GM04503 (cell line): ENCODE measurements at places on chromosomes 5 and 9.

DNA sequence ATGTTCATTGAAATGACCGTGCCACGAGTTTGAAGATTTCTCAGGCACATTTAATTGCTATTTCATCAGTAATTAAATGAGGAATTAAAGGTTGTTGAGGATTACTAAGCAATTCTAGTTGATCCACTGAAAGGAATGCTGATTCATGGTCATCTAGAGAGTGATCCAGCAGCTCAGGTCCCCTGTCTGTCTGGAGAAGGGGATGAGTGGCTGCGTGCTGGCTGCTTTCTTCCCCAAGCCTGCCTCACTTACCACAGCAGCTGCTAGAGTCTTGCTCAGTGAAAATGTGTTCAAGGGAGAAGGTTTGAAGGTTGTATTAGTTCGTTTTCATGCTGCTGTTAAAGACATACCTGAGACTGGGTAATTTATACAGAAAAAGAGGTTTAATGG, 7.8 kb upstream of the TGFBI start:
- DNase-seq = no peak

GRCh38 chr5:155013526-155013925, at the start of gene KIF4B:
TSS of gene KIF4B (plus strand) at chr5:155013755. CDS start at chr5:155013860, 105 bp downstream.
- DNase-seq = no peak

DNA sequence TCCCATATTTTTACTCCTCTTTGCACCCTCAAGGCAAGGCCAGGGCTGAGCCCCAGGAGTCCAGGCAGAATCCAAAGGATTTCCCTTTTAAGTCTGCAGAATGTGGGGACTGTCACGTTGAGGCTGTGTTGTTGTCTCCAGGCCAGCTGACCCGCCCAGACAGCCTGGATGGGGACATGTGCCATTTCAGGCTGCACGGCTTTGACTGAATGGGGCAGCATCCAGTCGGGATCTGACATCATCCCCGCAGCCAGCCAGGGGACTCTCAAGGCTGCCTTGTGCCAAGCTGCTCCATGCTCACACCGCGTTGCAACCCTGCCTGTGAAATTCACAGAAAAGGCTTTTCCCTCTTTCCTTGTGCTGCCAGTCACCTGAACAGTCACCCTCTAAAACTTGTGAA, 2.2 kb upstream of the ZNF366 start:
- DNase-seq = no peak

DNA sequence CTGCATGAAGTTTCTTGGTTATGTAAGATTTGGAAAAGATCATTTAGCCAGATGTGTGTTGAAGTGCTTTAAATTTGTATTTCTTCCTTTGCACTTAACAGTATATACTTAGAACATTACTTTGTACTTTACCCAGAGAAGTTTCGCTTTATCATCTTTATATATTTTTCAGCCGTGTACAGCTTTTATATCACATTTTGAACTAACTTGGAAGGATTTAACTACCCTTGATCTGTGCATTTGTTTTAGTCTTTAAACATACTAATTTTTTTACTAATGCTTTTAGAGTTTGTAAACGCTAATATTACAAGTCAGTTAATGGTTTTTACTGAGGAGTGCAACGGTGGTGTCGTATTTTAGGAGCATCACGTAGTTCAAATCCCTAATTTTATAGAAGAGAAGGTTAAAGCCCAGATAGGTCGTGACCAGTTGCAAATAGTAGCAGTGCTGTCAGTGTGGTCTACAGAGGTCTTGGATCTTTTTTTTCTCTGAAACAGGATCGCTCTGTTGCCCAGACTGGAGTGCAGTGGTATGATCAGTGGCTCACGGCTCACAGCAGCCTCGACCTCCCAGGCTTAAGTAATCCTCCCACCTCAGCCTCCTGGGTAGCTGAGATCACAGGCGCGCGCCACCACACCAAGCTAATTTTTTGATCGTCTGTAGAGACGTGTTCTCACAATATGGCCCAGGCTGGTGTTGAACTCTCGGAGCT, 2.0 kb downstream of the MATR3 start:
- no peak for DNase-seq

GRCh38 chr5:160643616-160644240, 208.3 kb downstream of the ATP10B start:
- DNase-seq = no peak

DNA sequence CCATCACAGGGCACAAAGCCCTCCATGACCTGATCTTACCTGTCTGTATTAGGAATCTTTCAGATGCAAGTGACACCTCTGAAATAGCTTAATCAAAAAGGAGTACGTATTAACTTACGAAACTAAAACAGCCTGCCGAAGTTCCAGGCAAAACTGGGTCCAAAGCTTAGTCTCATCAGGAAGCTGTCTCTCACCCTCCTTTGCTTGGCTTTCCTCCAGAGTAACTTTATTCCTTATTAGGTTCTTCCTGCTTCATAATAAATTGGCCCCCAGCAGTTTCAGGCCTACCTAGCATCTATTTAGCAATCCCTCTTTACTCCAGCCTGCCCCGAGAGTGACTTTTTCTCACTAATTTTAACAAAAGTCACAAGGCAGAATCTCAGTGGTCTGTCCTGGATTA, 58.4 kb upstream of the STK32A start:
- no peak for DNase-seq

- no peak for DNase-seq
Observed at GRCh38 chr5:91495699-91496098, 112.6 kb upstream of the ARRDC3 start.

- DNase-seq = no peak
Observed at GRCh38 chr5:8726383-8727036, 819.4 kb downstream of the SEMA5A start.

DNA sequence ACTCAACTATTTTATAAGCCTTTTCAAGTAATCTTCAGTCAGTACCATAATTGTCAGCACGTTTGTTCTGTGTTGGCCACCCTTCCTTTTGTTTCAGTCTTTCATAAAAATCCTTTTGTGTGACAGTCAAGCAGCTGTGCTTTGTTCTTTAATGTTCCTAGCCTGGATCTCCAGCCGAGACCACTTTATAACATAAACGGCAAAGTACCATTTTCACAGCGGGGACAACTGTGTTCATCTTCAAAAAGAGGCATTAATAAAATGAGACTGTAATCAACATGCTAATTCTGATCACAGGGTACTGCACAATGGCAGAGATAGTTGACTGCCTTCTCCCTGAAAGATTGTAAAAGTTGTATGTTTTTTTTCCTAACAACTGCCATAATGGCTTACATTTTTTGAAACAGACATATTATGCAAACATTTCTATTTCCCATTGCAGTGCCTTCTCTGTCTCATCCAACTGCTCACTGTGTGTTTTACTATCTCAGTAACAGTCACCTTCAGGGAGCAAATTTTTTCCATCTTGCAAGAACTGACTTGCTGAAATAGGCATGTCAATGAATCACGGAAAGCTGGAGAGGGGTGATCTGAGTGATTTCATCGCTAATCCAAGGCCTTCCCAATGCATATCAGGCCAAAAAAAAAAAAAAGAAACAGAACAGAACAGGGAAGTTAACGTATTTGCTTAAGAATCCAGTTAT, 828.5 kb upstream of the DMAC1 start:
- DNase-seq = no peak

DNA sequence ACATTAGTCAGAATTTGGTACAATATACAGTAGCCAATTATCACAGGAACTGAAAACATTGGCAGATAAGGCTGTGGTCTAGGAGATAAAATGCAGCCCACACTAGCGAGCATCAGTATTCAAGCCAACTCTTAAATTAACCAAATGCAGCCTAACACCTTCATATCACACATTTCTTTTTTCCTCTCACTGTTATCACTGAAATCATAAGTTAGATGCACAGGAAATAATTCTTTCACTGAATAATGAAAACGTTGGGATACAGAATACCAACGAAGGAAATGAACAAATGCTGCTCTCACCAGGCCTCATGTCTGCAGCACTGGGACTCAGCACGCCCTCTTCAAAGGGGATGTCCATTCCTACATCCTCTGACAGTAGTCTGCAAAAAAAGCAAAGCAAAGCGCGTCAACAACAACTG, 109.1 kb upstream of the PCA3 start:
- DNase-seq = no peak

DNA sequence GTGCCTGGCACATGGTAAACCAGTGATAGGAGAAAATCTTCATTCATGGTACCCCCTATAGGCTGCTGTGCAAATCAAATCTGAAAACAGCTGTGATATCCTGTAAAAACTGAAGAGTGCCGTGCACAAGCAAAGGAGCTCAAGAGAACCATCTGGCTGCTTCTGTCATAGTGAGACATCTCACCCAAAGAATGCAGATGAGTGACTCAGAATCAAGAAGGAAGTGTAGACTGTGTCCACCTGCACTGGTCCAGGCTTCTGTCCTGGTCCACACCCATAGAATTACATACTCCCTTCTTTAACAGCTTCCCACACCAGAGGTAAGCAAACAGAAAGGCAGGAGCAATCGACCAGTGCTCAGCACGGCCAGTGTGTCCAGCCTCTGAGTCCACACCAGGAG, 195.9 kb downstream of the ASTN2 start:
- DNase-seq = no peak

DNA sequence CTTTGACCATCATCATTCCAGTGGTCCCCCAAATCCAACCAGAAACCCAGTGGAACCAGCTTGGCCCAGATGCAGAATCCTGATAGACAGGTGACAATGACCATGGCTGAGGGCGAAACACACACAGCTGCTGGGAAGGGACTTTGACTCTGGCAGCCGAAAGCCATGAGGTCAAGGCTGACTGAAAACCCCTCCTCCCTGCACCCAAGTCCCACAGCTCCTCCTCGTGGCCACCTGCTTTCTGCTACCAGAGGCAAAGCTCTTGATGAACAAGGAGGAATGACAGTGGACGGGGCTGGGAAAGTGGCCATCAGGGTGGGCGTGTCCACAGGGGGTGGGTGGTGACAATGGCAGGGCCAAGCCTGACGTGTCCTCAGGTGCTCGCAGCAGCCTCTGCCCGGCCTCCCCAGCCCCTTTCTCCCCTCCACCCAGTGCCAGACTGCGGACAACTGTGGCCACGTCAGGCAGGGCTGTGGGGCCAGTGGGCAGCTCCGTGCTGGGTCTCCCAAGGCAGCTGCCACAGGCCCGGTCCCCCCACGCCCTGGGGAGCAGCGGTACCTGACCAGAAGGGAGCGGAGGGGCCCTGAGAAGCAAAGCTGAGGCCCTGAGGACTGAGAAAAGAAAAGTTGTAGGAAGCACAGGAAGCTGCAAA, 30.8 kb upstream of the SARDH start:
- DNase-seq = no peak

- no peak for DNase-seq
Observed at GRCh38 chr5:32017692-32018367, 156.3 kb downstream of the GOLPH3 start.

DNA sequence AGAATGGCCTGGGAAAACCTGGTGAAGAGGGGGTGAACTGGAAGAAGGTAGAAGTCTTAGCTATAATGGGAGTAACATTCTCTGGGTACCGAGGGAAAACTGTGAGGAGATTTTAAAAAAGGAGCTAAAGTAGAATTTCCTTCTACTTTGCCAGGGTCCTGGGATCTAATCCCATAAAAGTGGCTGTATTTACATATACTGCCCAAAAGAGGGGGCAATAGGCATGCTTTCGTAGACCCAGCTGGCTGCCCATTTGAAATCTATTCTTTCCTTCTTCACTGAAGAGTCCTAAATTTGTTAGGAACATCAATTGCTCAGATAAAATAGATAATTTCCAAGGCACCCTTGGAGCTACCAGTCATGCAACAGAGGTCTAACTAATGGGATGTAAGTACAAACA, 159.2 kb downstream of the CDC42SE2 start:
- DNase-seq = no peak

DNA sequence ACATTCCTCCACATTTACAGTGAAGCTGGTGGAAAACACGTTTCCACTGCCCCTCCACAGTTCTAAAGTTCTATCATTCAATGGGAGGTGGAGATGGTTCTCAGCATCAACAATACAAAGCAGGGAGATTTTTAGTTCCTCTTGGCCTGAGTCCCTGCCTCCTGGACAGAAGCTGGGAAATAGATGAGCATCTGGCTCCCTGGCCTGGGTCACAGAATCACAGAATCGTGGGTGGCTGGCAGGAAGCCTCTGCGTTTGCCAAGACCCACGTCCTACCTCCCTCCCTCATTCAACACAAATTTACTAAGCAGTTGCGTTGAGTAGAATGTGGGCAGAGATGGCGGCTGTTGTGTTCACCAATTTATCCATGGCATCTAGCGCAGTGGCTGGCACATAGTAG, 5.2 kb upstream of the PPARGC1B start:
- DNase-seq = no peak

- DNase-seq = no peak
Observed at GRCh38 chr9:15509931-15510788, 610 bp downstream of the PSIP1 start.

DNA sequence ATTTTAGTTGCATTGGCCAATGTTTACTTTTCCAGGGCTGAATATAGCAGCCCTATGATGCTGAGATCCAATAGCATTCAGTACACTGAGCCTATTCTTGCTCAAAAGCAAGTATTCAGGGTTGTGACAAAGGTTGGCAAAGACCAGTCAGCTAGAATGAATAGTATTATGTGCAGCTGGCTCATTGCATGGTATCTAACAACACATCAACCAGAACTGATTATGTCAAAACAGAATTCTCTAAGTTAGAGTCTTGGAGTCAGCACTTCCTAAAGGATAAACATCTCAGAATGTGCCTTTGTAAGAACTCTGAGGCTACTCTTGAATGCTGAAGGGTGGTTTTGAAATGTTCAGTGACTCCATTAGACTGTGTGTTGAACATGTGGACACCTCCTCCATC, 774.5 kb upstream of the RGMB start:
- no peak for DNase-seq

GRCh38 chr5:100623719-100624118, 88.5 kb downstream of the FAM174A start:
- no peak for DNase-seq

DNA sequence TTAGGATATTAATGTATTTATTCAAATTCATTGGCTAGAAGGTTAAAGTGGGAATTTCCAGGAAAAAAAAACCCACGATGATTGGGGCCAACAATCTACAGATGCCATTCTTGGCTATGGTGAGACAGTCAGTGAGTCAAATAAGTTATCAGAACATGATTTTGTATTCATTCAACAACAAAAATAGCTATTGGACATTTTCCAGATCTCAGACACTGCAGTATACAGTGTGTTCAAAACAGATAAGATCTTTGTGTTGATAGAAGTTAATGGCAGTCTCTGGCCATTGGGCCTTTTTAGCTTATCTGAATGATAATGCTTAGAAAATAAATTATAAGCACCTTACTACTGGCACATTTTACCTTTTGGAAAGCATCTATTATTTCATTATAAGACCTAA, 547.7 kb downstream of the MAT2B start:
- no peak for DNase-seq

- no peak for DNase-seq
Observed at GRCh38 chr9:126781186-126782052, 23.4 kb upstream of the ZBTB43 start.

- DNase-seq = no peak
Observed at GRCh38 chr5:120083851-120084542, 380.1 kb upstream of the PRR16 start.
